ENCODE measurements at places on chromosomes 2 and 18.
A peak's percentile ranks its signal among the peaks of the same experiment; 100 is the strongest.

DNA sequence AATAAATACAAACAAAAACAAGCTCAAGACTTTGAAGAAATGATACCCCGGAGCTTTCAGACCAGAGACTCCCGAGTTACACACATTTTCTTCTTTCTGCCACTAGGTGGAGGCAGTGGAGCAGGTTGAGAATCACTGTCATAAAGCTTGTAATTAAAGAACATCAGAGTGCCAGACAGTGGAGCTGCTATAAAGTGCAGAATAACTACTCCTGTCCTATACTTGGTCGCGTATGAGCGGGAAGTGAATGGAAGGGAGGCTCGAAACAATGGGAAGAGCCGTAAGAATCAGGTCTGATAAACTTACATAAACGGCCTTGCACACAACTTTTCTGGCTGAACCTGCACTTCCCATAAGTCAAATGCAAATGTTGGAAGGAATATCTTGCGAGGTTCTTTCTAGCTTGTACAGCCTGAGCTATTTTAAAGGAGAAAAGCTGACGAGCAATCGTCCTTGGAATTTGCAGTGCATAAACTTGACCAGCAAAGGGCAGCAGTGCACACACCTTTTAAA, 189.0 kb downstream of the RPIA start:
- DNase-seq, result peak; percentile 60

GRCh38 chr2:144660518-144661316, 140.8 kb upstream of the ZEB2 start:
- DNase-seq, result peak; percentile 67

DNA sequence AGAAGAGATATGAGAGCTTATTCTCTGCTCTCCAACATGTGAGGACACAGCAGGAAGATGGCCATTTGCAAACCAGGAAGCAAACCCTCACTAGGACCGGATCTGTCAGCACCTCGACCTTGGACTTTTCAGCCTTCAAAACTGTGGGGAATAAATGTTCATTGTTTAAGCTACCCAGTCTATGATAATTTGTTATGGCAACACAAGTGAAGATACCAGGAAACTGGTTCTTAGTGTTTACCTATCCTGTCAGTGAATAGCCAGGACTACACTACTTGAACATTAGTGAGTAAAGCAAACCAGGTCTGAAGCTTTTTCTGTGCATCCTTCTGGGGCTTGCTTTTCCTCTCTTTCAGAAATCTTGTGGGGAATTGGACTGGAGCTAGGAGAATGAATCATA, 44.4 kb upstream of the BARD1 start:
- no peak for DNase-seq

DNA sequence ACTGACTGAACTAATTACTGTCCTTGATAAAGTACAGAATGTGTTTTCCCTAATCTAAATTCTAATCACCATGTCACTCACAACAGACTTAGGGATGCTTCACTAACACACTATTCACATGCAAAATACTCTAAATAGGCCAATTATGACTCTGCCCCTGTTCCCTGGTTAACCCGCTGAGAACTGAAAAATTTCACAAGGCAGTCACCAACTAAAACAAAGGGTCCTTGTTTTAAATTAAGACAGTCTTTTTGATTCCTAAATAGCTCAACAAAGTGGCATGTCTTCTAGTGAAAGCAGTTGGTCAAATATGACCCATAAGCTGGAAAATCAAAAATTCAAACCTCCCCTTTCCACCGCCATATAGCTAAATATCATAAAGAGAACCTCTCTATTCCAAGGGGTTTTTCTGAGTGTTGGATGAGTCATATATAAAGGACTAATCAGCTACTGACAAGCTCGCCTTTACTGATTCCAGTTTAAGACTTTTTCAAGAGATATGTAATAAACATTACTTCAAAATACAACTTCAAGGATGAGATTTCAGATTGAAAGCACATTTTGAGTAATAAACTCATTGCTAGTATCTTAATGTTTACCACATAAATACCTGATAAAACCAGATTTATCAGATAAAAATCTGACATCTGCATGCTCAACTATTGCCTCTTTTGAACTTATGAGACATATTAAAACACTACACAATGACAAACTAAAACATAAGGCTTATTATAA, 235.8 kb downstream of the TCF4 start:
- no peak for DNase-seq

GRCh38 chr2:42087137-42087856, 39.5 kb downstream of the PKDCC start:
- DNase-seq, result no peak

- peak; percentile 42 for DNase-seq
Observed at GRCh38 chr2:217656316-217656715, 346.5 kb downstream of the TNS1 start.

DNA sequence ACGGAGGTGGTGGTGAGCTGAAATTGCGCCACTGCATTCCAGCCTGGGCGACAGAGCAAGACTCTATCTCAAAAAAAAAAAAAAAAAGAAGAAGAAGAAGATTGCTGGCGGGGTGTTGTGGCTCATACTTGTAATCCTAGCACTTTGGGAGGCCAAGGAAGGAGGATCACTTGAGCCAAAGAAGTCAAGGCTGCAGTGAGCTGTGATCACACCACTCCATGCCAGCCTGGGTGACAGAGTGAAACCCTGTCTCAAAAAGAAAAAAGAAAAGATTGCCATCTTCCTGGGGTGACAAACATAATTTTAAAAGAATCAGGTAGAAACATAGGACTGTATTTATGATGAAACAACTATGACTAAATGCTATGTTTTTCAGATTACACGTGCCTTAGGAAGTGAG, 55.1 kb upstream of the EML4 start:
- DNase-seq, result no peak

DNA sequence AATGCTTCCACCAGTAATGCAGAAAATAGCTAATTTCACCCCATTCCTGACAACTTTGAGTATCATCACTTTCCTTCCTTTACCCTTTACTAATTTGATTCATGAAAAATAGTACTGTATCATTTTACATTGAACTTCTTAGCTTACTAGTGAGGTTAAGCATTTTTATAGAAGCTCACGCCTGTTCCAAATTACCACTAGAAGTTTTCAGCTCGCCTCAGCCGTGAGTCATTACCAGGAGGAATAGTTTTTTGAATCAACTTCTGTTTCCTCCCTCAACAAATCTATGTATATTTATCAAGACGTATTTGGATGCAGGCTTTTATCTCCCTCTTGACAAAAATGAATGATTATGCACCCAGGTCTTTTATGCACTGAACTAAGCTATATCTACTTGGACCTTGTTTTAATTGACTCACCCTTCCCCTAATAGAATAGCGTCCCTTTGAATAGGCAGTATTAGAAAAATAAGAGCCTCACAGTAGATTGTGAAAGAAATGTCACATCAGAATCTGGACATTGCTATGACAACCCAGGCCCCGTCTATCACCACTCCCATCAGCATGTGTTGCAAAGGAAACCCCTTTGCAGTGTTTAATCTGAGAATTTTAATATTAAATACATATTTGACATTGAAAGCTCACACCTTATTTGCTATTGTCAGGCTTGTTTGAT, 207.4 kb upstream of the NRP2 start:
- peak; percentile 45 for DNase-seq

DNA sequence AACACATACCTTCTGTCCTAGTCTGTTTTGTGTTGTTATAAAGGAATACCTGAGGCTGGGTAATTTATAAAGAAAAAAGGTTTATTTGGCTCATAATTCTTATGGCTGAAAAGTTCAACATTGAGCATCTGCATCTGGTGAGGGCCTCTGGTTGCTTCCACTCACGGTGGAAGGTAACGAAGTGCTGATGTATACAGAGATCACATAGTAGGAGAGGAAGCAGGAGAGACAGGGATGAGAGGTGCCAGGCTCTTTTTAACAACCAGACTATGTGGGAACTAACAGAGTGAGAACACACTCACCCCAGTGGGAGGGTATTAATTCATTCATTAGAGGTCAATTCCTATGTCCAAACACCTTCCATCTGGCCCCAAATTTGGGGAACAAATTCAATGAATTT, 463.8 kb downstream of the DSC3 start:
- no peak for DNase-seq
